ENCODE measurements at places on chromosomes 6 and 20.
A peak's percentile ranks its signal among the peaks of the same experiment; 100 is the strongest.

- no peak overlapping the region for H3K4me3 ChIP-seq
- H3K27me3 ChIP-seq: no peaks in the 10 kb centered on the region
- H3K27ac ChIP-seq: no peak overlapping the region
- no peaks in the 10 kb centered on the region for H3K36me3 ChIP-seq
- no peaks in the 10 kb centered on the region for H3K4me1 ChIP-seq
These were observed 193.1 kb downstream of the NRN1 start for GRCh38 chr6:5813625-5814027.

GRCh38 chr6:16252686-16253299, 14.4 kb downstream of the GMPR start:
- H3K27ac ChIP-seq: no peak overlapping the region
- H3K4me3 ChIP-seq: no peak overlapping the region
- no peak for DNase-seq
- H3K4me1 ChIP-seq: no peaks in the 10 kb centered on the region
- H3K27me3 ChIP-seq: no peaks in the 10 kb centered on the region
- no peaks in the 10 kb centered on the region for H3K36me3 ChIP-seq

DNA sequence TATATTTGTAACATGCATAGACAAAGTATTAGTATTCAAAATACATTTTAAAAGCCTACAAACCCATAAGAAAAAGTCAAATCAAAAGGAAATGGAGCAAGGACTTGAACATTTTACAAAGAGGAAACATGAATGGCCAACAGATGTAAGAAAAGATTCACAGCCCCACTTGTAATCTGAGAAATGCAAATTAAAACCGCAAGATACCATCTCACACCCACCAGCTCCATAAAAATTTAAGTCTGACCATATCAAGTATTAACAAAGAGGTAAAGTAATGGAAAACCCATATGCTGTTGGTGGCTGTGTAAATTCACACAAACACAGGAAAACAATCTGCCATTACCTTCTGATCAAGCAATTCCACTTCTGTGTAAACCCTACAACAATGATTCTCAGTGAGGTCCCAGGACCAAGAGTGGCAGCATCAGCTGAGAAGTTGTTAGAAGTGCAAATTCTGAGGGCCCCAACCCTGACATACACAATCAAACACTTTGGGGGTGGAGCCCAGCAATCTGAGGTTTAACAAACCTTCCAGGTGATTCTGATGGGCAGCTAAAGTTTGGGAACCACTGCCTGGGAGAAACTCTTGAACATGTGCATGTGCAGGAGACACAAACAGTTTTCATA, 30.9 kb downstream of the BCL2L1 start:
- no peaks in the 10 kb centered on the region for H3K27me3 ChIP-seq
- peaks cover 10% of the 10 kb centered on the region for H3K36me3 ChIP-seq
- H3K27ac ChIP-seq: no peak overlapping the region
- H3K4me3 ChIP-seq: no peak overlapping the region
- H3K4me1 ChIP-seq: peaks cover 45% of the 10 kb centered on the region

DNA sequence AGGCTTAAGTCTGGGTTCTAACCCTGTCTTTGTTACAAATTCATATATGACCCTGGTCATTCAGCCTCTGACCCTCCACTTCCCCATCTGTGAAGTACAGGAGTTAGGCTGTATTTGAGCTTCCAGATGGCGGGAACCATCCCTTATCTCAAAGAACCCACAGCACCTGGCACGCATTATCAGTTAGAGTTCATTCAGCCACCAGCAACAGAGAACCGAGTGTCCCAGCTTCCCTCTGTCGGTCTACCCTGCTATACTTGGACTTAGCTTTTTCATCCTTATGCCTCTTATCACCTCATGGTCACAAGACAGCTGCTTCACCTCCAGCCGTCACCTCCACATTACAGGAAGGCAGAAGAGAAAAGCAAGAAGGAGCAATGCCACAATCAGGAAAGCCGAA, 147.8 kb downstream of the EYA2 start:
- H3K4me3 ChIP-seq: no peak overlapping the region
- DNase-seq: no peak
- no peaks in the 10 kb centered on the region for H3K4me1 ChIP-seq
- no peaks in the 10 kb centered on the region for H3K36me3 ChIP-seq
- H3K27ac ChIP-seq: no peak overlapping the region

DNA sequence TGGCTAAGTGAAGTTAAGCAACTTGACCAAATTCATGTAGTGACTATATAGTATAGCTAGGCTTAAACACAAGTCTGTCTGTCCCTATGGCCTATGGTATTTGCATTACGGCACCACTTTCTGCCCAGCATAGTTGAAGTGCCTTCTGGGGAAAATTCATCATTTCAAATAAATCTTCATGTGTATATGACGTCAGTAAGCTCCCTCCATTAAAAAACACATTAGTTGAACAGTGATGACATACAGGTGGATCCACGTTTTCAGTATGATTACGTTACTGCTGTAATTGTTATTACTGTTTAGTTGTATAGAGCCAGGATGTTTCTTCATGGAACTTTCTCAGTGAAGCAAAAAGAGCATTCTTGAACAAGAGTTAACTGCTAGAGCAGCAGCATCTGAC, 96.2 kb downstream of the TENT5A start:
- no peak for DNase-seq
- H3K36me3 ChIP-seq: no peaks in the 10 kb centered on the region
- no peak overlapping the region for H3K27ac ChIP-seq
- H3K4me3 ChIP-seq: no peak overlapping the region

- H3K27ac ChIP-seq: no peak overlapping the region
- no peak overlapping the region for H3K4me3 ChIP-seq
These were observed 114.9 kb downstream of the GRM4 start for GRCh38 chr6:34030831-34031624.

DNA sequence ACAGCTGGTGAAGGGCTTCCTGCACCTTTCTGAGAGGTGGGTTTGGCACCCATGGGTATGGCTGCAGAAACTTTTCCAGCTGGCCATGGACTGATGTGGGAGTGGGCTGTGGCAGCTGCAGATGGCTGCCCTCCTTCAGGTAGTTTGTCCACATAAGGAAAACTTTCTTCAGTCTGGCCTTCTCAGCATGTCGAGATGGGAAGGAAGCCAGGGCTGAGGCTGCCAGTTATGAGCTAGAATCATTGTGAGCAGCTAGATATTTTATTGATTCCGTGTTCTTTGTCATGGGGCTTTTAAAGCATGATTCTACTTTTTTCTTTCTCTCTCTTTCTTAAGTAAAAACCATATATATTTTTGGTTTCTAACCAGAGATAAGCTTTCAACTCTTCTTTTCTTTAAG, 16.6 kb downstream of the NKX2-4 start:
- peaks cover 36% of the 10 kb centered on the region for H3K36me3 ChIP-seq
- DNase-seq: no peak
- H3K27ac ChIP-seq: no peak overlapping the region
- no peak overlapping the region for H3K4me3 ChIP-seq

DNA sequence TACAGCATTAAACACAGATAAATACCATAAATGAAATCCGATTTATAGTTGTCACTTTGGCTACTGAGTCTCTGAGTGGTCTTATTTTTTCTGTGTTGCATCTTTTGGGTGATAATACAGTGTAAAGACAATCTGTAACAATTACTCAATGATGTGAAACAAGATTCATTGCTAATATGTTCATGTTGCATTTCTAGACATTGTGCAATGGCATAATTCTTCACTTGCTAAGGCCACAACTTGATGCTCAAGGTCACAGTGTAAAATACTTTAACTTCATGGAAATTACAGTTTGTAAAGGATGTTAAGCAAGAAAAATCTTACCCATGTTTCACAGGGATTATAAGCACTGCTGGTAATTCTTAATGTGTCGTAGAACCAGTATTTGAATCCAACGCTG, 74.9 kb upstream of the SMLR1 start:
- DNase-seq: no peak
- H3K4me1 ChIP-seq: no peaks in the 10 kb centered on the region
- no peaks in the 10 kb centered on the region for H3K36me3 ChIP-seq
- H3K27ac ChIP-seq: no peak overlapping the region

DNA sequence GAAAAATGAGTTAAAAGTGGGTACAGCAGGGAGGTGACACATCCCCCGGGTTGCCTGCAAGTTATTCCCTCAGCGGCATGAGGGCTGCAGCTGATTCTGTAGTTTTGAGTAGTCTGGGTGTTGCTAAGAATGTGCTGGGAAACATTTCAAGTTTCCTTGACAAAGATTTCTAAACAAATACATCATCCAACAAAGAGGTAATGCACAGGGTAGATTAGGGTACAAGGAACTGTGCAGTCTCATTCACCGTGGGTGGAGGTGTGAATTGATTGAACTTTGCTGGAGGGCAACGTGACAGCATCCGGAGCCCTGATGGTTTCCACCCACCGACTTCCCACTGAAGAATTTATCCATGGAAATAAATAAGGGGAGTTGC, 21.8 kb downstream of the CASS4 start:
- no peaks in the 10 kb centered on the region for H3K36me3 ChIP-seq
- no peaks in the 10 kb centered on the region for H3K27me3 ChIP-seq
- no peak for DNase-seq
- H3K27ac ChIP-seq: no peak overlapping the region

DNA sequence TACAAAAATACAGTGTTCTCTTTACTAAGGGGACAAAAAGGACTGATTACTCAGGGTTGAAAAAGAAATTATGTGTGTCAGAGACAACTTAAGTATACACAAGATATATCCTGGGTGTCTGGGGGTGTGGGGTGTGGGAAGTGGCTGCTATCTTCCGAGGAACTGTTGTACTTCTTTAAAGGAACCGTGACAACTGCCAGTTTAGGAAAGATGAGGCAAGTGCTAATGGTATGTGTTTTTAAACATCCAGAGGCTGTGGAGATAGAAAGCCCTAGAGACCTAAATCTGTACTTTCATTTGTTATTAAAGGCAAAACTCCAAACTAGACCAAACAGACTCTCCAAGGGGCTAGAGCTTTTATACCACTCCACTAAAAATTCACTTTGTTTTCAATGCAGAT, 95.6 kb downstream of the SNAP25 start:
- no peak for DNase-seq
- H3K27ac ChIP-seq: no peak overlapping the region
- H3K36me3 ChIP-seq: no peaks in the 10 kb centered on the region
- H3K4me3 ChIP-seq: no peak overlapping the region
- H3K4me1 ChIP-seq: no peaks in the 10 kb centered on the region

- no peaks in the 10 kb centered on the region for H3K4me1 ChIP-seq
- peaks cover 11% of the 10 kb centered on the region for H3K27me3 ChIP-seq
- DNase-seq: no peak
- no peak overlapping the region for H3K27ac ChIP-seq
- H3K4me3 ChIP-seq: no peak overlapping the region
- H3K36me3 ChIP-seq: no peaks in the 10 kb centered on the region
These were observed 252.7 kb downstream of the DHX35 start for GRCh38 chr20:39214828-39215227.

- H3K4me1 ChIP-seq: peaks cover 49% of the 10 kb centered on the region
- no peak overlapping the region for H3K4me3 ChIP-seq
- H3K27me3 ChIP-seq: no peaks in the 10 kb centered on the region
- H3K27ac ChIP-seq: peak overlapping the region; percentile 94
- DNase-seq: peak; percentile 91
These were observed 96.0 kb downstream of the CEBPB start for GRCh38 chr20:50286609-50287008.

GRCh38 chr6:142868917-142869316, 76.1 kb downstream of the HIVEP2 start:
- H3K4me3 ChIP-seq: no peak overlapping the region
- H3K36me3 ChIP-seq: no peaks in the 10 kb centered on the region
- no peak for DNase-seq
- no peak overlapping the region for H3K27ac ChIP-seq
- peaks cover 28% of the 10 kb centered on the region for H3K4me1 ChIP-seq

DNA sequence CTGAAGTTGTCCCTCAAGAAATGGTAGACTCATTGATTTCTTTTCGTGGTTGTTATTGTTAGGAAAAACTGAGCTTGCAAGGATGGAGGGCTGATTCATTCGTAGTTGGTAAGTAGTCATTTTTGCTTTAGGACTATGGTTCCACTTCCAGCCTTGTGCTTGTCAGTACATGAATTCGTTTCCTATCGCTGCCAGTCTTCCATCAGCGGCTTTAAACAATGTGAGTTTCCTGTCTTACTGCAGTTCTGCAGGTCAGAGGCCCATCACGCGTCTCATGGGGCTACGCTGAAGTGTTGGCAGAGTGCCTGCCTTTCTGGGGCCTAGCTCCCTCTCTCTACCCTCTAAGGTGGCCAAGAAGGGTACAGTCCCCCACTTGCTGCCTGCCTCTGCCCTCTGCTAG, 11.4 kb upstream of the MDFI start:
- no peak for DNase-seq
- no peaks in the 10 kb centered on the region for H3K27me3 ChIP-seq
- H3K4me1 ChIP-seq: peaks cover 32% of the 10 kb centered on the region
- no peaks in the 10 kb centered on the region for H3K36me3 ChIP-seq
- H3K4me3 ChIP-seq: no peak overlapping the region

DNA sequence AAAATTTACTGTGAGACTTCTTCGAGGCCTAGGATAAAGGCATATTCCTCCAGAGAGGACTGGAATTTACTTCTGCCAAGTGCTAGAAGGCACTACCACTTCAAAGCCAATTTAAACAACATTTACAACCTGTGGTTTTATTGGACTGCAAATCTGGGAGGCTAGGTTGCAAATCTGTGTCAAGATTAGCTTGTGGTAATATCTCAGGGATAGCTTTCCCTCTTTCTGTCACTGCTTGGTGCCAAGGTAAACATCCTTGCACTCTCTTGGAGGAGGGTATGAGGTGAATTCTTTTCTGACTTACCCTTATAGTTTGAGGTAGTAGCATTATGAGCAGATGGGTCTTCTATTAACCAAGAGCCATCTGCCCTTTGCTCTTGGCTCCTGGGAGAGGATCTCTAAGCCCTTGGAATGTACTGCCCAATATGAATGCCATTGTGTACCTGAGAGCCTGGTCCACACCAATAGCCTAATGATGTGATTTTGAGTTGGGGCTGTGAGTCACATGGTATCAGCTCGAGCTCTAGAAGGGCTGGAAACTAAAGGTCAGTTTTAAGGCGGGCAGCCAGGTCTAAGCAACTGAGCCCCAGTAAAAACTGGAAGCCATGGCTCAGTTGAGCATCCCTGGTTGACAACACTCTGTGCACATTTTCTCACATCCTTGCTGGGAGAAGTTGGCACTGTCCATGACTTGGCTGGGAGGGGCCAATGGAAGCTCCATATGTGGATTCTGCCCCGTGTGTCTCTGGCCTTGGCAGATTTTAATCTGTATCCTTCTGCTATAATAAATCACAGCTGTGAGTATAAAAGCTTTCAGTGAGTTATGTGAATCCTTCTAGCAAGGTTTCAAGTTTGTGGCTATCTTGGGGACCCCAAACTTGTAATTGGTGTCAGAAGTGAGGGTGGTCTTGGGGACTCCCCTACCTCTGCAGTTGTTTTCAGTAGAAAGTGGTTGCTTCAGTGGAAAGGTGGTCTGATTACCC, 188.1 kb downstream of the UBE3D start:
- no peaks in the 10 kb centered on the region for H3K27me3 ChIP-seq
- no peak overlapping the region for H3K4me3 ChIP-seq
- H3K4me1 ChIP-seq: no peaks in the 10 kb centered on the region
- H3K36me3 ChIP-seq: no peaks in the 10 kb centered on the region
